NCI-H2227 treated with DMSO at 0.1 percent for 48 hours (cell line): ENCODE measurements at places on chromosomes 4 and X.

GRCh38 chr4:37661772-37662171 lies 24.4 kb downstream of the RELL1 start:
- no peak for DNase-seq

- DNase-seq = no peak
Observed at GRCh38 chr4:112189754-112190153, 41.8 kb upstream of the AP1AR start.

GRCh38 chr4:7306021-7306965 lies 114.0 kb downstream of the SORCS2 start:
- DNase-seq = no peak

DNA sequence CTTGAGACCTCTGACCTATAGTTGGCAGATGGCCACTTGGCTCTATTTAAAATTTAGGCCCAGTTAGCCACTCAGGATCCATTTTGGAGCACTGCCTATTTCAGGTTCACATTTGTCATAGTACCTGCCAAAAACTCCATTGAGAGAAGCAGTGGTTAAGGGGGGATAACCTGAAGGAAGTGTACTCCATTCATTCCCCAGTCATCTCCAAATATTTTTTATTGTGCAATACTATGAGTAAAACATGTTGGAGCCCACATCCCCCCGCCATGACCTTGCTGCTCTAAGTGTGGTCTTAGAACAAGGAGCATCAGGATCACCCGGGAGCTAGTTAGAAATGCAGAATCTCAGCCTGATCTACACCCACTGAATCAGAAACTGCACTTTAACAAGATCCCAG lies 21.1 kb downstream of the PLP1 start:
- DNase-seq = no peak

- no peak for DNase-seq
Observed at GRCh38 chr4:139738846-139739613, 73.4 kb downstream of the MGST2 start.

DNA sequence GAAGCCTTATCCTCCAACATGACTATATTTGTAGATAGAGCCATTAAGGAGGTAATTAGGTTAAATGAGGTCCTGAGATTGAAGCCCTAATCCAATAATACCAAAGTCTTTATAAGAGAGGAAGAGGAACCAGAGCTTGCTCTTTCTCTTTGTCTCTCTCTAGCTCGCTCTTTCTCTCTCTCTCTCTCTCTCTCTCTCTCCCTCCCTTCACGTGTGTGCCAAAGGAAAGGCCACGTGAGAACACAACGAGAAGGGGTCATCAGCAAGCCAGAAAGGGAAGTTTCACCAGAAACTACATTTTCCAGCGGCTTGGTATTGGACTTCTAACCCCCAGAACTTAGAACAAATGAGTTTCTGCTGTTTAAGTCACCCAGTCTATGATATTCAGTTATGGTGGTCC lies 1540.5 kb downstream of the C4orf33 start:
- DNase-seq = no peak

DNA sequence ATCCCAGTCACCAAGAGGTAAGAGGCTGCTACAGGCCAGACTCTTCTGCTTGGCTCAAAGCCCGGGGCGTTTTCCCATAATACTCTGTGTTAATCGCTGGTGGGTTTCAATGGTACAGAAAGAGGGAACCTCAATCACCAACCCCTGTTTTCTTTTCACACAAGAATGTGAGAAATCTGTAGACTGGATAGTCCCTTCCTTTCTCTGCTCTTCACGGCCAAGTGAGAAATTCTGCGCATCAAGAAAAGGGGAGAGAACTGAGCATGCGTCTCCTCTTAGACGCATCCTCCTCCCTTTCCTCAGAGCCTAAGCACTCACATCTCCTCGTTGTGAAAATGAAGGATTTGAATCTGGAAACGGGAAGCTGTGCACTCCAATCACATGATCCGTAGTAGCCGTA lies 64.7 kb downstream of the CLNK start:
- DNase-seq = no peak

GRCh38 chr4:112343330-112344080 lies 46.3 kb downstream of the ALPK1 start:
- peak; percentile 41 for DNase-seq

DNA sequence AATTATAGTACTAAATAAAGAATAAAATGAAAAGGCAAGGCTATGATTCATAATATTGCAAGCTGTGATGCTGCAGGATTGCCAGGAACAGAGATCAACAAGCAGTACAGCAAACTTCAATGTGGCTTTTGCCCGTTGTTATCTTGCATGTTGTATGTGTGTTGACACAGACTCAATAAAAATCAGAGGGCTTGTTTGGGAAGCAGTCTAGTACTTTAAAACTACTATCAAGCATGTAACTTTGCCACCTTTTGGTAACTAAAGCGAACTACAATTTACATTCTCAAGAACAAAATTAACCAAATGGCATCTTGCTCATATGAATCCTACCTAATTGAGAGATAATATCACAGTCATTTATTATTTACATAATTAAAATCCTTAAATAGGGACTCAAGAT lies 79.8 kb upstream of the GPM6A start:
- DNase-seq = peak; percentile 38

DNA sequence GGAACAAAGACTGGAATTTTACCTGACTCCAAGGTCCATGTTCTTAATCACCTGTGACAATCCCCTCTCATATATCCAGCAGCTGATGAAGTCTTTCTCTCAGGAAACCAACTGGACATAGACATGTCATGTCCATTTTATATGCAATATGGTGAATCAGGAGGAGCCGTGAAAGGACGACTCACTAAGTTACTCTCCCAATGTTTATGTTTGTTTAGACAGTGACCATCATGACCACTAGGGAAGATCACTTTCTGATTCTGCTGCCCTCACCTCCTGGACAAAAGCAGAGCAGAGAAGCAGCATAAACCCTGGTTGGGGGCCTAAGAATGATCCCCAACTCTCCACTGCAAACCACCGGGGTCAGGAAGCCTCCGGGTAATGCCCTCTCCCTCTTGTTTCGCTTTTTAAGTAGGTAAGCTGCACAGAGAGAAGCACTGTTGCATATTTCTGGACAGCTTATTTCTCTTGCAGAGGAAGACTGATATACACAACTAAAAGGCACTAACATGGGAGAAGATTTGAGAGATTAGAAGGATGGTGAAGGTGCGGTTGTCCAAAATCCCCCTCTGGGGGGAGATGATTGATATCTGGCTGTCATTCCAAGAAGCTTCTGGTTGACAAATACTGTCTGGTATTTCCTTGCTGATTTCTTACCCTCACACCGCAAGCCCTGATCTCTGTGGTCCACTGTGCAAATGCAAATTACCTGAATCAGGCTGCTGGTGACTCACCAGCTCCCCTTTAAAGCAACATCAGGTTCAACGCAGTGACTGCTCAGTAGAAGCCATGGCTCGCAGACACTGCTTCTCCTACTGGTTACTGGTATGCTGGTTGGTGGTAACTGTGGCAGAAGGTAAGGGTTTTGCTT lies at the start of gene ODAPH:
ODAPH (plus strand) TSS at position 773 of the 871 bp plus-strand sequence; CDS start at position 790, 17 bp downstream.
- no peak for DNase-seq

GRCh38 chr4:156109943-156110900 lies 156.6 kb upstream of the CTSO start:
- no peak for DNase-seq

DNA sequence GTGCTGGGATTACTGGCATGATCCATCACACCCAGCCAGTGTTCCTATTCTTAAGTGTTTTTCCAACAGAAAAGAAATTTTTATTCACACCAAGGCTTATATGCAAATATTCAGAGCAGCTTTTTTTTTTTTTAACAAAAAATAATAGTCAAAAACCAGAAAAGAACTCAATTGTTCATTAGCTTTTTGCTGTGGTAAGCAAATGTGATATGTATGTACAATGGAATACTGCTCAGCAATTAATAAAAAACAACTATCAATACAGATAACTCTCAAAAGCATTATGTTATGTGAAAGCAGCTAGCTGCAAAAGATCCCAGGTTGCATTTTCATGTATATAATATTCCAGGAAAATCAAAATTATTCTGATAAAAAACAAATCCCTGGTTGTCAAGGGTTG lies 132.3 kb downstream of the SLIT2 start:
- no peak for DNase-seq

GRCh38 chr4:957581-958313 lies 15.6 kb downstream of the DGKQ start:
- no peak for DNase-seq

DNA sequence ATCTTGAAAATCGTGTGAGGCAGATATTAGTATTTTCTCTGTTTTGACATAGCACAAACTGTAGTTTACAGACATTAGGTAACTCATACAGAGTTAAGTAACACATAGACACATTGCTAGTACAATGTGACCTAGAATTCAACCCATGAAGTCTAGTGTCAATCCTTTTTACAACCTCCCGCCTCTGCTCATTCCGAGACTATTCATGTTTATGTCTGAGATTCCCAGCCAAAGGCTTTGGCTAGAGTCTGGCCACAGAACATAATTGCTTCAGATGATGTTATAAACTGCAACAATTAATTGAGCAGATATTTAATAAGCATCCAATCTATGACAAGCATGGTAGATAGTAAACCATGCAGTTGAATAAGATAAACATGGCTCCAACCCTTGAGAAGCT lies 841.0 kb downstream of the STIM2 start:
- no peak for DNase-seq

DNA sequence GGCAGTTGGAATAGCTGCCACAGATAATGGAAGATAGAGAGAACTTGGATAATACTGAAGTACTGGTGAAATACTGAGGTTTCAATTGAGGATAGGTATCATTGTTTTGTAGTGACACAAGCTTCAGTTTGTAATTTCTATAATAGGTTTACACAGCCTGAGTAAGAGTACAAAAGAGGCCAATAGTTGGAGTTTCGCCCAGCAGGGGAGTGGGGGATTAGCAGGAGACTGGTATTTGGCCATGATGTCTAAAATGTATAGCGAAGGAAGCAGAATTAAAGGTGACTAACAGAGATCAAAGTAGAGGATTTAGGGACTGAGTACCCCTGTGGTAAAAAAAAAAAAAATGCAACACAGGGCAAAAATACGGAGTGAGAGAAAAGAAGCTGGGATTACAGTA lies 129.5 kb downstream of the KCTD8 start:
- DNase-seq = no peak

- no peak for DNase-seq
Observed at GRCh38 chrX:16923157-16923556, 23.3 kb upstream of the REPS2 start.

DNA sequence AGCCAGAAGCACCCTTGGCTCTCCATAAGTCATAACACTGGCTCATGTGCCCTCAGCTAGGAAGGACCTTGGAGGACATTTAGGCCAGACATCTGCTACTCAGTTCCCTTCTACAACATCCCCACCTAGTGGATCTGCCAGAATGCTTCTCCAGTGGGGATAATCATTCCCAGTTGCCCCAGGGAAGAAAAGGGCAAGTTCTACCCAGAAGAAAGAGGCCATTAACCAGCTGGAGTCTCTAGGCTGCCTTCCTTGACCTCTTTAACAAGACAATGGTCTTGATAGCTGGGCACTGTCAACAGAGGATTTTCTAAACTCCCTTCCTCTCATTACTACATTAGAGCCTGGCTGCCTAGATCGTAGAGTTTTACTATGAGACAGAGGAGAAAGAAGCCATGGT lies 42.0 kb downstream of the LGI2 start:
- no peak for DNase-seq

GRCh38 chrX:118251271-118251670 lies 94.6 kb upstream of the WDR44 start:
- no peak for DNase-seq

DNA sequence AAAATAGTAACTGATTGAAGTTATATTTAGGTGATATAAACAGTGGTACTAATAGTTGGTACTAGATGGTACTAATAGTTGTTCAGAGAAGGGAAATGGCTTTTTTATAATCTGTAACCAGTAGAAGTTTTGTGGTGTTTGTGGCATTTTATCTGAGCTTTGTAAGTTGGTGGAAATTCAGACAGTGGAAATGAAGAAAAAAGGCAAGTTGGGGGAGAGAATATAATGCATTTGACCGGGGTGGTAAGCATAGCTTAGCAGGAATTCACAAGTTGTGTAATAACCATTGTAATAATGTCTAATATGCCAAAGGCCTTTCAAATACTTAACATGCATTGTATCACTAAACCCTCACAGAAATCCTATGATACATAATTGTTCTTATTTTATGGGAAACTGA lies 36.3 kb downstream of the DTHD1 start:
- DNase-seq = no peak

DNA sequence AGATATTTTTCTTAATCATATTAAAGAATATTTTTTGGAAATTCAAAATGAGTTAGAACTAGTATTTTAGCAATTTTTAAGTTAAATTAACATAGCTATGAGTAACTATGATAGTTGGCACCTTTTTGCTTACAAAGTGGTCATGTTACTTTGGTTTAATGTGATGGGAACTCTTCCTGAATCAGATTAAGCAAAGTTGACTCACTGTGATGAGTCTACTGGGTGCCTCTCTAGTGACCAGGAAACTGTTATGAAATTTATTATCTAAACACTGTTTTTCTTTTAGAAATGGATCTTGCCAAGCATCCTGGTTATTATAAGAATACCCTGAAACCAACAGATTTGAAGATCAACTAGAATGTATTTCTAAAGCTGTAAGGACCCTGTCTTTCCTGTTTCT lies 985.8 kb downstream of the TRAM1L1 start:
- no peak for DNase-seq

DNA sequence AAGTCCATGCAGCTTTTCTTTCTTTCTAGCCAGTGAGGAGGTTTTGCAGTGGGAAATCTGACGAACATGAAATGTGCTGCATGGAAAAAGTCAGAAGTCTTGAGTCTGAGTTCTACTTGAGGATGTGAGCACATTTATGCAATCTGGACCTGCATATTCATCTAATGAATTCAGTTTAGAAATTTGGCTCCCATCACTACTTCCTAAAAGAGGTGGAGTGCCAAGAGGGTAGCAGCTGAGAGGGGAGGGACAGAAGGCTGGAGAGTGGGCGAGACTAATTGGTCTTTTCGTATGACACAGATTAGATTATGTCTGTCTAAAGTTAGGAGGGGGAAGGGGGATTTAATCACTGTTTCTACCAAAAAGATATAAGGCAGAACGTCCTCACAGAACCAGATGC lies 535.9 kb downstream of the IQCM start:
- no peak for DNase-seq

DNA sequence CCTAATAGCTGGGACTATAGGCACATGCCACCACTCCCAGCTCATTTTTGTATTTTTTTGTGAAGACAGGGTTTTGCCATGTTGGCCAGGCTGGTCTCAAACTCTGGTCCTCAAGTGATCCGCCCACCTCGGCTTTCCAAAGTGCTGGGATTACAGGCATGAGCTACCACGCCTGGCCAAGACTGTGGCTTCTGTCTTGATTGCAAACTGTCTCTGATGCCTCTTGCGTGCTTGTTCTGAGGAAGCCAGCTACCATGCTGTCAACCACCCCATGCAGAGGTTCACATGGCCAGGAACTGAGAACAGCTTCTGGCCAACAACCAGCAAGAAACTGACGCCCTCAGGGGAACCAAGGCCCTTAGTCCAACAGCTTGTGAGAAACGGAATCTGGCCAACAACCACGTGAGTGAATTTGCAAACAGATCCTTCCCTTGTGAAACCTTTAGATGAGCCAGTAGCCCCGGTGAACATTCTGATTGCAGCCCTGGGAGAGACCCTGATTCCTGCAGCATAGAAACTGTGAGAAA lies 71.2 kb downstream of the SUPT20HL2 start:
- no peak for DNase-seq

- DNase-seq = no peak
Observed at GRCh38 chr4:158513256-158513655, 8.4 kb upstream of the RXFP1 start.
